ENCODE measurements at places on chromosomes 3 and 15. TPM values are rescaled to one million over a fixed set of nuclear protein-coding genes. Genes with fewer than 3 reads are reported as not detected.

- DNase-seq = peak; percentile 57
Observed at GRCh38 chr15:40290918-40291574, 8.2 kb upstream of the ANKRD63 start.

GRCh38 chr15:90138071-90138833, 36.0 kb upstream of the IDH2 start:
- no peak for DNase-seq

DNA sequence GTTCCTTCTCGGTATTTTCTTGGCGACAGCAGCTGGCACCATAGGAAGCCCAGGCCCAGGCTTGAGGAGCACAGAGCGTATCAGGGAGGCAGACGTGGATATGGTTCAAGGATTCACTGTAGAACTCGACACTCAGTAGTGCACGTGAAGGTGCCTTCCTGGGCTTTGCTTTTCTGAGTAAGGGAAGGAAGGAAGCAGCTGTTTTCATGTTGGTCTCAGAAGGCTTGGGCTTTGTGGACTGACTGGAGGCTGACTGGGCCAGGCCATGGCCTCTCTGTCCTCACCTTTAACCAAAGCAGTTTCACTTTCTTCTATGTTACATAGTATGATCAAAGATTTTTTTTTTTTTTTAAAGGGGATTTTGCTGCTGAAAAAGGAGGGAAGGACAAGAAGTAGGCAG, 6.9 kb upstream of the GHRL start:
- no peak for DNase-seq

- no peak for DNase-seq
Observed at GRCh38 chr3:43766672-43767465, 76.1 kb downstream of the ABHD5 start.

The LIPC gene
- 0.63 TPM for polyA plus RNA-seq

The GOLGA6D gene
- polyA plus RNA-seq = not detected

The GOLGA6L10 gene
- 0.85 TPM for polyA plus RNA-seq

The PTX3 gene
- 0.81 TPM for polyA plus RNA-seq

The ZNF620 gene
- 3.5 TPM for polyA plus RNA-seq

The CEMIP gene
- polyA plus RNA-seq = 4.5 TPM

- no peak for DNase-seq
Observed at GRCh38 chr3:163821841-163822240, 1256.5 kb downstream of the SI start.

- DNase-seq = no peak
Observed at GRCh38 chr3:152197451-152197850, 71.3 kb upstream of the MBNL1 start.

The TRANK1 gene
- polyA plus RNA-seq = 3.5 TPM
